ENCODE measurements at places on chromosomes 4 and X.

DNA sequence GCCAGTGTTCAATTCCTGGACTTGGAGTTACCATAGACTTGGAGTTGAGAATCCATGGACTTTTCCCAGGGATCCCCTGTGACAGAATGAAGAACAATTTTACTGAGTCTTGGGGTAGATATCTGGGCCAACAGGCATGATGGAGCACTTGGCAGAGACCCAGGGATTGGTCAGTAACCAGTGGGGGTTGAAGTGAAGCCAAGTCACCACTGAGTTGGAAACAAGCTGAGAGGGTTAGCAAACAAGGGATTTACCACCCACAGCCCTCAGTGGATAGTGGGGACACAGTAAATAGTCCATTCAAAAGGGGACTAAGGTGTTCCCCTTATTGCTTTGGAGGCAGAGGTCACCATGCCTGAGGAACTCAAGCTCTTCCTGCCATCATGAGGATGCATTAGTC lies 281.7 kb downstream of the PPP1R2C start:
- no peak for DNase-seq

DNA sequence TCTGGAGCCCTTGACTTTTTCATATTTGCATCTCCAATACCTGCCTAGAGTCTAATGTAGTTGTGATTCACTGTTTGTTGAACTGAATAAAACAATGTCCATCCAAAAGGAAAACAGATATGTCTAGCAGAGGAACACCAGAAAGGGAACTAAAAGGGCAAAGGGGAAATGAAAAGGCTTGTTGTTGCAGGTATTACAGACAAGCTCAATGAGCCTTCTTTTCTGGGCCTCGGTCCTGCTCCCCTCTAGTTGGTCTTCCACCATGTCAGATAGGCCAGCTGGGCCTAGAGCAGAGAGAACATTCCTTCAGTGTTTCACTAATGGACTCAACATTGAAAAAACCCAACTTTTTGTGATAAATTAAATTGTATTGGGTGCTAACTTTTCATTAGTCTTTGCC lies 55.4 kb downstream of the ZFX start:
- DNase-seq = no peak

DNA sequence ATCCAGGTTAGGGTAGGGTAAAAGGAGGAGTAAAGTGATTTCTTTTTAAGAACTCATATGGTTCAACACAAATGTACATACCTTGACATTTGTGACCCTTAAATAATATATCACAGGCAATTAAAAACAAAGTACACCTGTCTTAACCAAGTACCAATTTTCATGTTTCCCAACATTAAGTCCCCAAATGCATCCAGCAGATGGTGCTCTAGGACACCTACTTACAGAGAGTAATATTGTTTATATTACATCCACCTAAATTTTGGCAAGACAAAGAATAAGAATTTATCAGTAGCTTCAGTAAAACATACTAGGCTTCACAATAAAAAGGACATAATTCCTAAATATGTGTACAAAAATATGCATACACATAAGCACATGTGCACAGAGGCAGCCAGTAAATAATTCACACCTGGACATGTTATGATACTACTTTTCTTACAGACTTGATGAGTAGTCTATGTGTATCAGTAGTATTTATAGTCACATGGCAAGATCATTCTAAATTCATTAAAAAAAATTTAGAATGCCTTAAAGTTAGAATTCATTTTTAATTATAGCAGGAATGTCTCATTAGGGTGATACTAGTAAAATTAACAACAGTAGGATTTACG lies 219.7 kb downstream of the DCLK2 start:
- no peak for DNase-seq

DNA sequence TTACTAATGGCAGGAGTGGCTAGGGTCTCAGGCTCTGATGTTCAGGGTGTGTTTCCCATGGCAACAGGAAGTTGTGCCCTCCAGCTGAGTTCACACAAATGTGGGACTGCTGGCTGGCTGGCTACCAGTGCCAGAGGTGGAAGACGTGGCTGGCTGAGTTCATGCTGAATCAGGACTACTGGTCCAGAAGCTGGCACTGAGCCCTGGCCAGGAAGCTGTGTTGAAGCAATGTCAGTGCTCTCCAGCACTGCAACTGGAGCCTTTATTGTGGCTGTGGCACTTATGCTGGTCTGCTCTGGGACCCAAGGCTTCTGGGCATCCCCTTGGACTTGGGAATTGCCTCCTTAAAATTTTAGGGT lies 42.0 kb upstream of the ZXDA start:
- no peak for DNase-seq

GRCh38 chr4:113049421-113050370 lies at the start of gene ANK2:
ANK2 (plus strand) TSS chr4:113049653; CDS start chr4:113049729, 76 bp downstream.
- no peak for DNase-seq

DNA sequence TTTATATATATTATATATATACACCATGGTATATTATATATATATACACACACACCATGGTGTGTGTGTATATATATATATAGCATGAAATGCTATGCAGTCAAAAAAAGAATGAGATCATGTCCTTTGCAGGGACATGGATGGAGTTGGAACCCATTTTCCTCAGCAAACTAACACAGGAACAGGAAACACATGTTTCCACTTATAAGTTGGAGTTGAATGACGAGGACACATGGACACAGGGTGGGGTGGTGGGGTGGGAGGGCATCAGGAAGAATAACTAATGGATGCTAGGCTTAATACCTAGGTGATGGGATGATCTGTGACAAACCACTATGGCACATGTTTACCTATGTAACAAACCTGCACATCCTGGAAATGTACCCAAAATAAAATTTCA lies 293.6 kb upstream of the NDST3 start:
- DNase-seq = no peak

- DNase-seq = no peak
Observed at GRCh38 chr4:77002321-77003107, 53.0 kb downstream of the SEPTIN11 start.

- DNase-seq = no peak
Observed at GRCh38 chr4:14857981-14858380, 144.3 kb upstream of the CPEB2 start.

All from stimulated activated CD8-positive, alpha-beta memory T cell treated with anti-CD3 and anti-CD28 coated beads, Interleukin-7, amount 100 ng/mL, for 24 hours (primary cell).